ENCODE measurements at places on chromosomes 2 and 18.

GRCh38 chr2:215983581-215984351 is 29.6 kb downstream of the MREG start:
- no peak for DNase-seq

DNA sequence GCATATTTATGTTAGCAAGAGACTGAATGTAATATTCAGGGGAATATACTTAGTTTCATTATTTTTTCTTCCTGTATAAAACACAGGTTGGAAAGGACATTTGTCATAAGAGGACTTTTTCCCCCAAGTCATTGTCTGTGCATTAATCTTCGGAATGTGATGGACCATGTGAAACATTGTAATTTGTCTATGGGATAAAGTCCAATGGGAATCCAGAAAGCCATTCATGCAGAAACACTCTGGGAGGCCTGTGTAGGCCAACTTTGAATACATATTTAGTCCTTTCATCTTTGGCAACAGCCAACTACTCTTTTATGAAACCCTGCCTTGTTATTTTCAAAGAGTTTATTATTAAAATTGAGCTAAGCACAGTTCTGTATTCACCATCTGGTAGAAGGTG is 386.4 kb downstream of the PIK3C3 start:
- no peak for DNase-seq

DNA sequence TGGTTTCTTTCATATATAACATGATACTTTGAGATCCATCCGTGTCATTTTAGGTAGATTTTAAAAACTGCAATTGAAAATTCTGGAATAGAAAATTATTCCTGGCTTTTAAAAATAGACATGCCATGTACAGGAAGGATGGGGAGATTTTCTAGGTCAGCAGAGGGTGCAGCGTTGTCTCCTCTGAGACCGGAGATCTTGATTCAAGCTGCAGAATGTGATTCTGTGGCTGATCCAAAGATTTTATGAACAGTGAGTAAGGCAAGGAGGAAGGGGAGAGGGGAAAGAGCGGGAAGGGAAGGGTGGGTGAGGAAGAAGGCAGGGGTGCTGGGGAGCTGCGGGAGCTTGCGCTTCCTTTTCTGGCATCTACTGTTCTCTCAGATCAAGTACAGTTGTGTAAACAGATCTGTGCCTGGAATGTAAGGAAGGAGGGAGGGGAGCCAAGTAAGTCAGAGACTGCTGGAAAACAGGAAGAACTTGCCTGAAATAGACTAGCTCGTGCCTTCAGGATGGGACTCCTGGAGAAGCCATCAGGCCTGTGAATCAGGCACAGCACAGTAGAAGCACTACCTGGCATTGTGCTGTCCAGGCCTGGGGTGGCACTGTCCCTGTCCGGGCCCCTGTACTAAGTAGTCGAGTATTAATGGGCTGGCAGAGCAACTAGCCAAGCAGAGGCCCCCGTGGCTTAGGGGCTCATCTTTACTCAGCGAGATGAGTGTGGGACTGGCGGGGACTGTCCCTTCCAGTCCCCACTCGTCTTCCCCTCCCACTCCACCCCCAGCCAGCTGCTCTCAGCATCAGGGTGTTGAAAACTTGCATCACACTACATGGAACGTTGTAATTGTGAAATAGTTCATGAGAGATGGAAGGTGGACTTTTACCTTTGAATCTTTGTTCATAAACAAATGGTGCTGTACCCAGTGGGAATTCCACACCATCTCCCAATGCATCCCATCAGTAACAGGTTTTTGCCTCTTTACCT is 163.5 kb downstream of the UXS1 start:
- no peak for DNase-seq

DNA sequence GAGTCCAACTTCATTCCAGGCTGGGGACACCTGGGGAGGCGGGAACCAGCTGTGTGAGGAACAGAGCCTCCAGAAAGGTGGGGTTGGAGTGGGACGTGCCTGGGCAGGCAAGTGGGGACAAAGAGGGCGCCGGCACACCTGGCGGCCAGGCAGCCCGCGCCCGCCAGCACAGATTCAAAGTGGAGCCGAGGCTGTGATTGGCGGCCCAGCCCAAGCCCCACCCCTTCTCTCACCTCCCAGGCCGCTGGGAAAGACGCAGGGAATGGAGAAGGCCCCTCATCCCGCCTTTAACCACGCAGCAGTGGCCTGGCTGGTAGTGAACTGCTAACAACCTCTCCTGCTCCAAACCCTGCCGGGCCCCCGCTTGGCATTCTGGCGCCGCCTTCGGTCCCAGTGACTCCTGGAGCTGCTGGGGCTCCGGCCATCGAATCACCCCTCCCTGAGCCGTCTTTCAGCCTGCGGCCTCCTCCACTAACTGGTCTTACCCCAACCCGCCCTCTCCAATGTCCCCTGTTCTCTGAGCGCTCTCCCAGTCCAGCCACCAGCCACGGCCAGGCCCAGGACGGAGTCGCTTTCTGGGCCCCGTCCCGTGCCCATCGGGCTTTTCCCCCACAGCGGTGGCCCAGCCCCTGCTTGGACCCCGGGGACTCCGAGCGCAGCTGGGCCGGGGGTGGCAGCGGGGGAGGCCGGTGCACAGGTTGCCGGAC is 27.9 kb upstream of the PTMA start:
- DNase-seq, result no peak

DNA sequence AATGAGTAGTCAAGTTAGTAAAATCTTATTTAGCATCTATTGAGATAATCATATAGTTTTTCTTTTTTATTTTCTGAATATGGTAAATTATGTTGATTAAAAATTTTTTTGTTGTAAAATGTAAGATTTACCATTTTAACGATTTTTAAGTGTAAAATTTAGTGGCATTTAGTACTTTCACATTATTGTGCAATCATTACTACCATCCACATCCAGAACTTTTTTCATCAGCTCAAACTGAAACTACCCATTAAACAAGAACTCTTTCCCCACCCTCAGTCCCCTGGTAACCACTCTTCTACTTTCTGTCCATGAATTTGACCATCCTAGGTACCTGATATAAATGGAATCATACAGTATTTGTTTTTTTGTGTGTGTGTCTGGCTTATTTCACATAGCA is 11.1 kb downstream of the RAB3GAP1 start:
- no peak for DNase-seq

GRCh38 chr2:35365859-35366258 is 989.7 kb upstream of the CRIM1 start:
- no peak for DNase-seq
